ENCODE measurements at places on chromosomes 5 and 9.

DNA sequence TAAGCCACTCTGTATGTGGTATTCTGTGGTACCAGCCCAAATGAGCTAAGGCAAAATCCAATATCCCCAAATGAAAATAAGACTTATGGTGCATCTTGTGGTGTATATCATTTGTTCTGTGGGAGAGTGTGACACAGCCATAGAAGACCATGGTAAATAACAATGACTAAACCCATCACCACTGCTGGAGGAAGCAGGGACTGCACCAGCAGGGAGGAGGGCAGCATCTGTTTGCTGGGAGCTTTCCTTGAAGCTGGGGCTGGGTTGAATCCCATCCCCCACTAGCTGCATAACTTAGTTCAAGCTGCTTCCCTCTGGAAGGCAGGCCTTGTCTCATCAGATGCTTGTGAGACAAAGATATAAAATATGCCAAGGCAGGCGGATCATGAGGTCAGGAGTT is 14.2 kb downstream of the GADD45G start:
- no peak for DNase-seq

- no peak for DNase-seq
Measured at GRCh38 chr9:114313186-114313585, 9.7 kb upstream of the ORM1 start.

DNA sequence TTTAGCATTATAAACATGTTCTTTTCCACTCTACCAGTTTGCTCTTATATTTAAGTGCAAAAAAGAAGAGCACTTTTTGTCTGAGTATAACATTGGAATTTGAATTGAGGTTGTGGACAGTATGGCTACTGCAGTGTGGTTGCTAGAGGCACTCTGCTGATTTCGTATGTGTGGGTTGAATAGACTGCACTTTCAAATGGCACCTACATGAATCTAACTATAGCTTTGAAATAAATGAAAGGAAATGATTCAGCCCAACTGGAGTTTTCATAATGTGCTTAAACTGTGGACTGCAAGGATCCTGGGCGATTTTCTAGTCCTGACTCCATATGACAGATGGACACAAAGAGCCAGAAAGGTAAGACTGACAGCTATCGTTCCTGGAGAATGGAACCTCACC is 657.6 kb upstream of the RIOK2 start:
- DNase-seq: no peak

GRCh38 chr9:115013998-115014397 is 83.6 kb upstream of the TNFSF8 start:
- DNase-seq: peak; percentile 80

DNA sequence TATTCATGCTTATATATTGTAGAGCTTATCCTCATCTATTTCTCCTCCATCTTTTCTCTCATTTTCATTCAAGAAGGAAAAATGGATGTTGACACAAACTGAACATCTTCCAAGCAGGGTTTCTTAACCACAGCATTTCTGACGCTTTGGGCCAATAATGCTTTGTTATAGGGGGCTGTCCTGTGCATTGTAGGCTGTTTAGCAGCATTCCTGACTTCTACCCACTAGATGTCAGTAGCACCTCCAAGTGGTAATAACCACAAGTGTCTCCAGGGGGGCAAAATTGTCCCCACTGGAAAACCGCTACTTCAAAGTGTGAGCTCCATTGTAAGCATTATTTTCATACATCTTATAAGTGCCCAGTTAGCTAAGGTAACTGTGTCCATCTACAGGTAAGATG is 2.6 kb upstream of the TXNDC8 start:
- no peak for DNase-seq

DNA sequence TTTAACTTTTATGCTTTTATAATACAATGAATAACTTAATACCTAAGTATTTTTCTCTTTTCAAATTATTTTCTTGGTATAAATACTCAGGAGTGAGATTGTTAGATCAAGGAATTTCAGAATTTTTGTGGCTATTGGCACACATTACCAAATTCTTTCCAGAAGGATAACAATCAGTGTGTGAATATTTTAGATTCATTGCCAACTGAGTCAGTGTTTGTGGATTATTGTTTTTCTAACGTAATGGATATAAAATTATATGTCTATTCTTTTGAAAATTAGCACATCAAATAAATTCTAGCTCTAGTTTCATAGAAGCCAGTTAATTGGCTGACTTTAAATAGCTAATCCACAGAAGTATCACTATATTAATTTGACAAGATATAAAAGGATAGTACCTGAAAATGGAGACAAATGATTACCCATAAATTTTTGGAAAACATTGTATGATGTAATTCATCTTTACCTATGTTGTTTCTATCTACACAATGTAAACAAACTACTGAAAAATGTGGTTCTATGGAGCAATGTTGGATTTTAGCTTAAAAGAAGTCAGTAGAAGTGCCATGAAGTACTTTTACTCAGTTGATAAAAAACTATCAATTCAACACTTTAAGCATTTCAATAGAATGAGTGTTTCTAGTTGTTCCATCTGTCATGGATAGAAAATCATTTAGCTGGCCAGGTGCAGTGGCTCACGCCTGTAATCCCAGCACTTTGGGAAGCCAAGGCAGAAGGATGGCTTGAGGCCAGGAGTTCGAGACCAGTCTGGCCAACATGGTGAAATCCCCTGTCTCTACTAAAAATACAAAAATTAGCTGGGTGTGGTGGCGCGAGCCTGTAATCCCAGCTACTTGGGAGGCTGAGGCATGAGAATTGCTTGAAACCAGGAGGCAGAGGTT is 185.1 kb downstream of the ADAMTSL1 start:
- DNase-seq: no peak

- peak; percentile 90 for DNase-seq
Measured at GRCh38 chr5:134510970-134511795, 14.3 kb upstream of the JADE2 start.

DNA sequence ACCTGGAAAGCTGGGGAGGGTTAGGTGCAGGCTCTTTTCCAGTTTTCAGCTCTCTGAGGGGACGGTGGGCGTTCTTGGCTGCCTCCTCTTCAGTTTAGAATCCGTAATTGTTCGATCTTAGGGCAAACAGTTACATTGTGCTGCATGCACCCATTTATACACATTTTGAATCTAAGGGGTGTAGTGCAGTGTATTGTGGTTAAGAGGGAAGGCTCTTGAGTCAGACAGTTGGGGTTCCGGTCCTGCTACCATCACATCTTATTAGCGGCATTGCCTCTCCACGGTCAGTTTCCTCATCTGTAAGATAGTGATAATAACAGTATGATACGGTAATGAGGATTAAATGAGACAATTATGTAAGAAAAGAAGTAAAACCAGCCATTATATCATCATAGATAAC is 625 bp downstream of the EXOSC2 start:
- no peak for DNase-seq

DNA sequence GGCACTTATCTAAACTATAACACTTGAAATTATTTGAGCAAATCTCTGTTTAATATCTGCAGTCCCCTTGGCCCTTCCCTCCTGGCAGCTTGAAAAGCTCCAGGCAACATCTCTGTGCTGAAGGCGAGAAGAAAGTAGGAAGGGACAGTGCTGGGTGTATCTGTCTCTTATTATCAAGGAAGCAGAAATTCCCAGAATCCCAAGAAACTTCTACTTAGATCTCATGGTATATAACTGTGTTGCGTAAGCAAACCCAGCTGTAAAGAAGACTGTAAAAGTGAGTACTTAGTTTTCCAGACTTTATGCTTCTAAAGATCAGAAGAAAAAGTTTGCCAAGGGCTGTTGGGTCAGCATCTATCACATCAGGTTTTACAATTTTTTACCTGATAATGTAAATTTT is 1869.8 kb downstream of the MAT2B start:
- DNase-seq: no peak

GRCh38 chr5:45038366-45038987 is 229.7 kb downstream of the MRPS30 start:
- no peak for DNase-seq

DNA sequence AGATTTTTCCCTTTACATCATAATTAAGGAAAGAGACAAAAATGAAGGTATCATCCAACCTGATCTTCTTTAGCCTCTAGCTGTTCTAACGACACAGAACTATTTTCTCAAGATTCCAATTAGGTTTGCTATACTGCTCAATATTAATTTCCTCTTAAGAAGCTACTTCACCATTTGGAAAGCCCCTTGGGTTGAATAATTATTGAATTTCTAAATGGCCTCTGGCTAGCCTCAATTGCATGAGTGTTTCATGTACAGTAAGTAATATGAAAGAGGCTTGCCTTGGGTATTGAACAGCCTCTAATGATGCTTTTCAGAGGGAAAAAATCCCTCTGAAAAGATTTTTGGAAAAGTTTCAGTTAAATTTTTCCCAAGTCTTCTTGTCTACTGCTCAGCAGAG is 3.7 kb upstream of the MOB3B start:
- DNase-seq: no peak

GRCh38 chr9:137021979-137022661 is 5.9 kb downstream of the ABCA2 start:
- DNase-seq: peak; percentile 91

- DNase-seq: no peak
Measured at GRCh38 chr9:76166526-76166925, 227.7 kb downstream of the RFK start.

DNA sequence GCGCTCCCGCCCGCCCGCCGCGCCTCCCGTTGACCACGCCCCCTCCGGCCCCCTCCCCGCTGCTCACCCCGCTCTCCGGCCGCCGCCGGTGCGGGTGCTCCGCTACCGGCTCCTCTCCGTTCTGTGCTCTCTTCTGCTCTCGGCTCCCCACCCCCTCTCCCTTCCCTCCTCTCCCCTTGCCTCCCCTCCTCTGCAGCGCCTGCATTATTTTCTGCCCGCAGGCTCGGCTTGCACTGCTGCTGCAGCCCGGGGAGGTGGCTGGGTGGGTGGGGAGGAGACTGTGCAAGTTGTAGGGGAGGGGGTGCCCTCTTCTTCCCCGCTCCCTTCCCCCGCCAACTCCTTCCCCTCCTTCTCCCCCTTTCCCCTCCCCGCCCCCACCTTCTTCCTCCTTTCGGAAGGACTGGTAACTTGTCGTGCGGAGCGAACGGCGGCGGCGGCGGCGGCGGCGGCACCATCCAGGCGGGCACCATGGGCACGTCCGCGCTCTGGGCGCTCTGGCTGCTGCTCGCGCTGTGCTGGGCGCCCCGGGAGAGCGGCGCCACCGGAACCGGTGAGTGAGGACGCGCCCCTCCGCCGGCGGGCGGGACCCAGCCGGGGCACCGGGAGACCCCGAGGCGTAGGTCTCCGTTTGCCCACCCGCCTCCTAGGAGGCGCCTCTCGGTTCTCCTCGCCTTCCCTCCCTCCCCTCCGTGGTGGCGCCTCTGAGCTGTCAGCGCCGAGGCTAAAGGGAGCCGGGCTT is at the start of gene VLDLR:
Gene VLDLR, plus strand, starts transcription at position 66 of the 739 bp plus-strand sequence. Its CDS starts 403 bp downstream, at position 469.
- peak; percentile 48 for DNase-seq

DNA sequence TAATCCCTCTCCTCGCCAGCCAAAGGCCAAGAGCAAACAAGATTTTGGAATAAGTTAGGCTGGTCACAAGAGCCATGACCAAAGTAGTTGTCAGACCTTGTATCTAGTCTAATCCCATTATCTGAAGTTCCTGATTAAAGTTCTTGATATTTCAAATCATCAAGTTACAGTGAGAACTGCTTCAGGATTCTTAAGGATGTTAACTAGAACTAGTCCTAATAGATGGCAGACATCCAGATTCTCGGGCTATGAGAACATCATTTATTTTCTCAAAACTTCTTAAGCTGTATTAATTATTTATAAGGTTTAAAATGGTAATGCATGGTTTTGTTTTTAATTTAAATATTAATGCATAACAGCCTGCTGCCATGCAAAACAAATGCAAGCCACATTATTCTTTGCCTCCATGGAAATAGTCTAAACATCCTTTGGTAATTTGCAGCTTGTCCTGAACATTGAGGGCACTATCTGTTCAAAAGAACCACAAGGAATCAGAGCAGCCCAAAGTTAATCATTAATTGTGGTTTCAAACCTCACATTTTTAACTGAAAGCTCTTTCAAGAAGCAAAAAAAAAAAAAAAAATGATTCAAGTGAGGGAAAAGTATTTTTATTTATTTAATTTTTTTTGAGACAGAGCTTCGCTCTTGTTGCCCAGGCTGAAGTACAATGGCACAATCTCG is 95.1 kb downstream of the TTC39B start:
- DNase-seq: no peak

- no peak for DNase-seq
Measured at GRCh38 chr5:73899916-73900315, 273.9 kb downstream of the ARHGEF28 start.

GRCh38 chr5:39569857-39570256 is 145.1 kb upstream of the DAB2 start:
- no peak for DNase-seq

DNA sequence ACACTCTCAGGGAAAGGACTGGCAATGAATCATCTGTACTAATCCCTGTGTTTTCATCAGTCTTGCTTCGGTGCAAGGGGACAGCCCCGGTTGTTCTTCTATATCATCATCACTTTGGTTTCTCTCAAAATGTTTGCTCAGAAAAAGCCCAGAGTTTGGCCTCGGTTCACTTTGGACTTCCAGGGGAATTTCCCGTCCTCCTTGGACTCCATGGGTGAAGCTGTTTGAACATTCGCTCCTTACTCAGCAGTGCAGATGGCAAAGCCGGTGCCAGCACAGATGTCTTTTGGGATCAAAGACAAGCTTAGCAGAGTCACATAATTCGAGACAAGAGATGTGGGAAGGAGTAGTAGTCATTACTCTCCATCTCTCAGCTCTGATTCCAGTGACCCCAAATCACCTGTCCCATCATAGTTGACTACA is 69.8 kb upstream of the TNFSF8 start:
- peak; percentile 46 for DNase-seq

DNA sequence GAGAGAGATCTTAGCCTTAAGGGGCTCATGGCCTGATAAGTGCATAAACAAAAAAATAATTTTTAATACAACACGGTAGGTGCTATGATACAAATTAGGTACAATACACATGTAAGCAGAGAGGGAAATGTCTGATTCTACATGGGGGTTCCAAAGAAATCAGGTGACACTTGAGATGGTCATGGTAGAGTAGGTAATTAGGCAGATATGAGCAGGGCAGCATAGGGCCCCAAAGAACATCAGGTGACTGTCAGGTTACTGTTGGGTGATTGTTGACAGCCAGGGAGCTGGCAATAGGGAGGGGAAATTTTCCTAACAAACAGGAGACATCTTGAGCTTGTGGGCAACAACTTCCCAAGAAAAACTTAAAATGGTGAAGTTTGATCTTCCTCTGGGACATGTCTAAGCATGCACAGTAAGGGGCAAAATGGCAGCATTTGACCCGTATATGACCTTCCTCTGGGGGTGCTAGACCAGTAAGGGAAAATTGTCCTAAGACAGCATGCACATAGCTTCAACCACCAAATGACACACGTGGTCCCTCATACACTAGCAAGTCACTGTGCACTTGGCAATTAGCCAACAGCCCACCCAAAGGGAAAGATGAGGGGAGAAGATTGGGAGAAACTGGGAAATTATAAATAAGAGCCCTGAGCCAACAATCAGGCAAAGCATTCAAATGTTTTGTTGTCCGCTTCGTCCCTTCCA is 37.3 kb upstream of the TENT4A start:
- no peak for DNase-seq

- DNase-seq: no peak
Measured at GRCh38 chr9:121510766-121511550, 11.3 kb upstream of the GGTA1 start.

DNA sequence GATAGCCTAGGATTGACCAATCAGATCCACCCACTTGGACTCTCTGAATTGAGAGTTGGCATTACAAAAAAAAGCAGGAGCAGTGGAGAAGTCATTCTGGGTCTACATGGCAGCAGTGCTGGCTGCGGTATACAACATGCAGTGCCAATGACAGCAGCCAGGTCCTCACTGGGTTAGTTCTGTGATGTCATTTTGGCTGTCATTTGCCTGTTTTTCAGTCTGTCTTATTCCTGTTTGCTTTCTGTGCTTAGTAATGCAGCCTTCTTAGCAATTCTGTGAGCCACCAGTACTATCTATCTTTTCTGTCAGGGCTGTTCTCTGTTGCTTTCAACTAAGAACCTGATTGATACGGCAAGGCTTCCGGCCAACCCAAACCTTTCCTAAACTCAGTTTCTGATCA is 471.8 kb downstream of the BNC2 start:
- no peak for DNase-seq
